ENCODE measurements at places on chromosomes 1 and 21.

DNA sequence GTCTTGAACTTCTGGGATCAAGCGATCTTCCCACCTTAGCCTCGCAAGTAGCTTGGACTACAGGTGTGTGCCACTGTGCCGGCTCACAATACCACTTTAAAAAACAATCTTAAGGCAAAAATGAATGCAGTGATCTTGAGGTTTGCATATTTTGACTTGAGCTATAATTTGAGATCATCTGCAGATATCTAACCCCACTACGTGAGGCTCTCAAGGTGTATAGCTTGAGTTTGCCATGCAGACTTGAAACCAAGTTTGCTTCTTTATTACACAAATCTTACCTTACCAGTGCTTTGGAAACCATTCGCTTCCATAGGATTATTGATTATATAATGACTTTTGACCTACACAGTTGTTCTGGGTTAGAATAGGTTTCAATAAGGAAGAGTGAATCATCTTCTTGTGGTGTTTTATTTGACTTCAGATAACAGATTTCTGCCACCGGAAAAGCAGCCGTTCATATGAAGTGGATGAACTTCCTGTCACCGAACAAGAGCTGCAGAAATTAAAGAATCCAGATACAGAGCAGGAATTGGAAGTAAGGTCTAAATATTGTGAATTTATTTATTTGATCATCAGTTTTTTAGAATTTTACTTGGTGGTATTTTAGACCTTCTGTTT is 155.1 kb downstream of the VPS13D start:
- DNase-seq = peak; percentile 17

GRCh38 chr1:119611701-119612113 is 36.4 kb downstream of the ZNF697 start:
- peak; percentile 82 for DNase-seq

GRCh38 chr1:232218955-232219865 is 410.7 kb downstream of the SIPA1L2 start:
- DNase-seq = no peak

DNA sequence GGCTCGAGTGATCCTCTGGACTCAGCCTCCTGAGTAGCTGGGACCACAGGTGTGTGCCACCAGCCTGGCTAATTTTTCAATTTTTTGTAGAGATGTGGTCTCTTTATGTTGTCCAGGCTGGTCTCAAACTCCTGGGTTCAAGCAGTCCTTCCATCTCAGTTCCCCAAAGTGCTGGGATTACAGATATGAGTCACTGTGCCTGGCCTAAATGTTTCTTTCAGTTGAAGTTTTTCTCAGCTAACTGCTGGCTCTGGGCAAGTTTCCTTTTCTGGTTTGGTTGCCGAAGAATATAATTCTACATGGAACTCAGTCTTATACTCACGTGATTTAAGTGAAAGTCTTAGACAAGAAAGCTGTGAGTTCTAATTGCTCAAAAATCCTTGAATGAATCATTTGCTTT is 57.0 kb downstream of the SASS6 start:
- no peak for DNase-seq

DNA sequence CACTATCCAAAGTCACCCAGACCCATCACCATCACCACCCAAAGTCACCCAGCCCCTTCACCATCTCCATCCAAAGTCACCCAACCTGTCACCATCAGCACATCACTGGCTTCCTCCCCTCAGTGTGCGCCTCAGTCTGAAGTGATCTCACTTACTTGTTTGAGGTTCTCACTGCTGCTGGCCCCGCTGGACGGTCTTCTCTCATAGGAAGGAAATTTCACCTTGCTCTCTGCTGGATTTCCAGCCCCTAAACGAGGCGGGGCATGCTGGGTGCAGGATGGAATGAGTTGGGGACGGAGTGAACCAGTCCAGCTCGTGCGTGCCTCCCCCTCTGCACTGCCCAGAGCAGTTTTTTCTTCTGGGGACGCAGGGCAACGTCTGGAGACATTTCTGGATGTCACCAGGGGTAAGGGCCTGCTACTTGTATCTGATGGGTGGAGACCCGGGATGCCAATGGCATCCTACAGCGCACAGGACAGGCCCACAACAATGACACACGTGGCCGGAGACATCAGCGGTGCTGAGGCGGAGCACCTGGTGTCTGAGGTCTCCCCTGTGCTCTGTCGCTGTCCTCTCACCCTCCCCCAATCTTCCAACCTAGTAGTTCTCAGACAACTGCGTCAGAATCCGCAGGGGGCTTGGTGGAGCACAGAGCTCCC is 38.6 kb downstream of the PDE9A start:
- no peak for DNase-seq

DNA sequence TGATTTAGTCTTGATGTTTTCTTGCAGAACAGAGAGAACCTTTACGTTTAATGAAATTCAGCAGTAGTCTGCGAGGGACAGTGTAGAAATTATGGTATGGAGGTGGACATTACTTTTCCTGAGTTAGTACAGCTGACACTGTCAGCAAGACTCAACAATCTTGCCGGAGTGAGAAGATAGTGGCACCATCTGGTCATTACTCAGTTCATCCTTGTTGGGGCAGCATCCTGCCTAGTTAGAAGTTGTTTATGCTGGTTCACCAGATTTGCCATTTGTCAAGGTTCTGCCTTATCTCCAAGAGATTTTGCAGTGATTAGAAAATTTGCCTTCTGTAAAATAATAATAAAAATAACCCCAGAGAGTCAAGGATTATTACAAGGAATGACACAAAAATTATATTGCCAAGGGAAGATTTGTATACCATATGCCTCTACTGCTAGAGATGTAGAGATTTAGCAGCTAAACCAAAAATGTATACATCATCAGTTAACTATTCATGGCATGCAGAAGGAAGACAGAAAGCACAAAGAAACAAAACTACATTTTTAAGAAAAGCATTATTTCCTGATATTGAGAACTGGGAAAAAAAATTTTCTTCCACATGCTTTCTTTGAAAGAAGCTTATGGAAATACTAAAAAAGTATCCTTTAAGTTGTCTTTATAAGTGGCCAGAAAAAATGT is 1967.4 kb downstream of the NCAM2 start:
- DNase-seq = no peak

DNA sequence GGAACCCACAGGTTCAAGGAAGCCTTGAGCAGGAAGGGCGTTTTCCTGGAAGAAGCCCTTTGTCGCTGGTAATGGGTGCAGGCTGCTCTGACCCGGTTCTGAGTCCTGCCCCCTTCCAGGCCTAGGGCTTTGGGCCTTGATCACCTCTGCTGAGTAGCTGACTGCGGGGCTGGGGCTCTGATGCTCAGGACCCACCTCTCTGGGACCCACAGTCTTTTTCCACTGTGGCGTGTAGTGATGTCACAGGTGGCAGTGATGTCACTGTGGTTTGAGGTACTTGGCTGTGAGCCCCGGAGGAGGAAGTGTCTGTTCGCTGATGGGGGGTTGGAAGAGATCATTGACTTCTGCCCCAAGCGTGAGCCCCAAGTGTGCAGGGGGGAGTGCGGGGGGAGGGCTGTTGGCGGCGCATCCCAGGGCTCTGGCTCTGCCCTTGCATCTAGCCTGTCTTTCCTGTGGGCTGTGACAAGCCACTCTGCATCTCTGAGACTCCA is 6.9 kb downstream of the TNFRSF1B start:
- peak; percentile 89 for DNase-seq

GRCh38 chr1:57791497-57791896 is 367.6 kb upstream of the DAB1 start:
- DNase-seq = no peak

DNA sequence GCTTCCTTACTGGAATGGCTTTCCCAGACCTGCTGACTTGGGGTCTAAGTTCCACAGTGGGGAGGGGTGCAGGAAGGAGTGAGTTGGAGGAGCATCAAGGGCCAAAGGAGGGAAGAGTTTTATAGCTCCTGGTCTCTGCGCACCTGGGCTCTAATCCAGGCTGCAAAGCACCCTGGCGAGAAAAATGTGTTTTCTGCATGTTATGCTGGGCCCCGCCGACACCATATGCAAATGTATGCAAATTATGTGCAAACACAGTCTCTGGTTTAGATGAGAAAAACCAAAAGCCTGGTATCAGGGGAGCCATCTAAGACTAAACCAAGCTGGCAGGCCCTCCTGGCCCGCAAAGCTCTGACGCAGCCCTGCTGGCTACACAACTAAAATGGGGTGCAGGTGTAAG is 95.0 kb downstream of the VWA5B1 start:
- no peak for DNase-seq
